ENCODE measurements at places on chromosomes 5 and 9.
A peak's percentile ranks its signal among the peaks of the same experiment; 100 is the strongest.

- peak; percentile 23 for DNase-seq
These were observed 129.5 kb downstream of the NIPBL start for GRCh38 chr5:37005946-37006540.

GRCh38 chr5:139014726-139015125, 139.6 kb upstream of the LRRTM2 start:
- DNase-seq, result peak; percentile 94

GRCh38 chr5:158303275-158303674, 444.3 kb upstream of the CLINT1 start:
- DNase-seq, result no peak

- DNase-seq, result peak; percentile 60
These were observed 9.1 kb downstream of the BRD3 start for GRCh38 chr9:134058716-134059115.

DNA sequence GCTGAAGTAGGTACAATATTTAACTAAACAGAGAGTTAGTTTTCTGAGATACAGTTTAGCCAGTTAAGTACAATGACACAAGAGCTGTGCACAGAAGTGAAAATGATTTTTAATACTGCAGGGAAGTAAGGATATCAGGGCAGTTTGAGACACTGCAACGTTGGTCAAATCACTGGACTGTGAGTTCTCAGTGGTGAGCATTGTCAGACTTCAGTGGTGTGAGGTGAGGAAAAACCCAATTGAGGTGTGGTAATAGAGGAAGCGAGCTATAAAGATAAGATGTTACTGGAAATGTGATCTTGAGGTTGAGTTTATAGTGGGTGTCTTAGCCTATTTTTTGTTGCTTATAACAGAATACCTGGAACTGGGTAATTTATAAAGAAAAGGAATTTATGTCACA, 12.8 kb upstream of the FBXL7 start:
- DNase-seq, result no peak
